Thymus (tissue), 14 donors: ENCODE measurements at places on chromosomes 5 and 9. TPM values are rescaled to one million over a fixed set of nuclear protein-coding genes. Genes with fewer than 3 reads are reported as not detected.

TGFBR1 gene
- 17.0 TPM for total RNA-seq

FBXO10 gene
- 3.2 TPM for total RNA-seq

DNA sequence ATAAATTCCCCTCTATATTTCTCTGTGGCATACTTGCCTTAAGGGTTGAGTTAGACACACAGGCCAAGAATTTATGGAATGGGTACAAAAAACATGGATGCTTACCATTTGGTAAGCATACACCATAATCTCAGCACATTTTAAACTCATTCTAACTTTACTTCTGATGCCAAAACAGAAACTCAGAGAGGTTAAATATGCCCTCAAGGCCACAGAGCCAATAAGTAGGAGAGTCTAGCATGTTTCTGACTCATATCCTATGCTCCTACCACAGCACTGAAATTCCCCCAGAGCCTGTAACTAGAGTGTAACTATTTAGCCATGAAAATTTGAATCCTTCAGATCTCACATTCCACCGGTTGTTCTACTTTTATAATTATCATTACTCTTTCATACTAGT is 559.7 kb downstream of the ACTL7B start:
- H3K36me3 ChIP-seq = no peaks in the 10 kb centered on the region
- no peak overlapping the region for H3K27ac ChIP-seq
- DNase-seq = no peak
- no peaks in the 10 kb centered on the region for H3K4me1 ChIP-seq
- H3K27me3 ChIP-seq = no peaks in the 10 kb centered on the region
- no peak overlapping the region for H3K4me3 ChIP-seq

DNA sequence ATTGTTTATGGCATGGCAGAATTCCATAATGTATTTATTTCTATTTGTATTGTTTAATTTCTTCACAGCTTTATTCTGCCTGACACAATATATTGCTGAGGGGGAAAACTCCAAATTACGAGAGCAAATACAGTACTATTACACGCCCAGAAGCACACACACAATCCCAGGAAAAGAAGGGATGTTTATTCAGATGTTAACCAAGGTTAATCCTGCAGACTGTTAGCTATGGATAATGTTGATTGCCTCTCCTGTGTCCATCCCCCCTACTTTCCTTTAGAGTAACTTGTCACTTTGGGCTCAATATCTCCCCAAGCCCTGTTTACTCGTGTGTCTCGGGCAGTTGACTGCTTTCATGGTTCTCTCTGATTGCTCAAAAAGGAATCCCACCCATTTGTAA is 84.2 kb upstream of the ERCC6L2 start:
- no peak overlapping the region for H3K4me3 ChIP-seq
- no peaks in the 10 kb centered on the region for H3K27me3 ChIP-seq
- H3K36me3 ChIP-seq = no peaks in the 10 kb centered on the region
- H3K4me1 ChIP-seq = no peaks in the 10 kb centered on the region

DNA sequence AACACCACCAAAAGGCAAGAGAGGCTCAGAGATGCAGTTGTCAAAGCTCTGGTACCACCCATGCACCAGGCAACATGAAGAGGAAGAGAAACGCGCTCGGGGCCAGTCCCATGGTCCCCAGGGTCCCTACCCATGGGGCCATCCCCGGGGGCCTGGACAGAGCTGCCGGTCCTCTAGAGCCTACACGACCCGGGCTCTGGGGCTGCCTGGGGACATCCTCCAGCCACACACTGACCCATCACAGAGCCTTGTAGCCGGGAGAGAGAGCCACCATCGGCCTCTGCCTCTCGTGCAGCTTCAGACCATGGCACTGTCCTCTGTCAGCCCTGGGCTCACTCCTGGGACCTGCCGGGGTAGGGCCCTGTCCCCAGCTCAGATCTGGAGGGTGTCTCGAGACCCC is 23.7 kb downstream of the VAV2 start:
- H3K4me1 ChIP-seq = no peaks in the 10 kb centered on the region
- no peaks in the 10 kb centered on the region for H3K36me3 ChIP-seq
- no peak overlapping the region for H3K27ac ChIP-seq
- DNase-seq = no peak
- H3K4me3 ChIP-seq = no peak overlapping the region

- no peak for DNase-seq
- peaks cover 11% of the 10 kb centered on the region for H3K27me3 ChIP-seq
- peaks cover 6% of the 10 kb centered on the region for H3K4me1 ChIP-seq
- no peak overlapping the region for H3K4me3 ChIP-seq
These were observed 2.3 kb downstream of the DNLZ start for GRCh38 chr9:136361047-136361753.

DNA sequence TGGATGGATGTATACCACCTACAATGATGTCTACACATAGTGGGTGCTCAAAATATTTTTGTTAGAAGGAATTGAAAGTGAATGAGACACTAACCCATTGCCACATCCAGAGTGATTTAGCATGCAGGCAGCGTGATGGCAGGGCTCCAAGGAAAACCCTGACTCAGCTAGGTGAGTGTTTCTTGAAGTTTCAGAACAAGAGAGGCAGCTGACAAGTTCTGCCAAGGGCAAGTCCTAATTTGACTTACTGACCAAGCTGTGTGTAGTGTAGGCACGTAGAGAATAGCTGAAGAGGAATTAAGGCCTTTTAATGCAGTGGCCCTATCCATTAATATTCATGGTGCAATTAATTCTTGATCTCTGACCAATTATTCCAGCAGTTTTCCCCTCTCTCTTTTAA is 107.8 kb upstream of the ATP10B start:
- H3K36me3 ChIP-seq = no peaks in the 10 kb centered on the region
- DNase-seq = no peak
- no peaks in the 10 kb centered on the region for H3K4me1 ChIP-seq

- peaks cover 5% of the 10 kb centered on the region for H3K36me3 ChIP-seq
- no peaks in the 10 kb centered on the region for H3K27me3 ChIP-seq
- no peak for DNase-seq
- no peaks in the 10 kb centered on the region for H3K4me1 ChIP-seq
- H3K27ac ChIP-seq = no peak overlapping the region
These were observed 86.9 kb downstream of the FOCAD start for GRCh38 chr9:20770947-20771346.
